NCI-H2081 treated with DMSO at 0.1 percent for 48 hours (cell line): ENCODE measurements at places on chromosomes 12 and 14.

DNA sequence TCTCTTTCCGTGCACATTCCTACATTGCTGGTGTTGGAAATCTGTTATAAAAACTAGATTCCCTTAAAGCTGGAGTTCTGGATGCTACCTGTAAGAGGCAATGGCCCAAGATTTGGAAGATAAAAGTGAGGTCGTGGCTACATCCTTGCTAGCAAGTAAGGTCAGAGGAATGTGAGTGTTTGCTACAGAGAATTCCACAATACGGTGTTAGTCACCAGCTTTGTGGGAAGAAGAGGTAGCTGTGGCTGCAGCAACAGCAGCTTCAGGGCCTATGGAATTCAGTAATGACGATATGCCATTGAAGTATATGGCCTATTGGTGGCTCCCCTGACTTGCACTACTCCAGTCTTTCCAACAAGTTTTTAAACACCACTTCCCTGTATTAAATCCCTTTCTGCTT is 227.7 kb upstream of the TMEM260 start:
- no peak for DNase-seq

DNA sequence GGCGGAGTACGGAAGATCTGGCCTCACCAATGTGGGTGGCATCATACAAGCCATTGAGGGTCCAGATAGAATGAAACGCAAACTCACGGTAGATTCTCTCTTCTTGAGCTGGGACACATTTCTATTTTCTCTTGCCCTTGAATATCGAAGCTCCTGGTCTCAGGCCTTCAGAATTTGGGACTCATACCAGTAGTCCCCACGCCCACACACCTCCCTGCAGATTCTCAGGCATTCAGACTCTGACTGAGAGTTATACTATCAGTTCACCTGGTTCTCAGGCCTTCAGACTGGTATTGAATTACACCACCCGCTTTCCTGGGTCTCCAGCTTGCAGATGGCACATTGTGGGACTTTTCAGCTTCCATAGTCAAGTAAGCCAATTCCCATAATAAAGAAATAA is 37.8 kb downstream of the EIF2S3B start:
- DNase-seq, result no peak

- no peak for DNase-seq
Measured at GRCh38 chr12:19323805-19324204, 115.5 kb upstream of the AEBP2 start.

- no peak for DNase-seq
Measured at GRCh38 chr12:114919479-114919878, 235.5 kb upstream of the TBX3 start.
